ENCODE measurements at places on chromosomes 1 and 21. TPM values are rescaled to one million over a fixed set of nuclear protein-coding genes. Genes with fewer than 3 reads are reported as not detected.

DNA sequence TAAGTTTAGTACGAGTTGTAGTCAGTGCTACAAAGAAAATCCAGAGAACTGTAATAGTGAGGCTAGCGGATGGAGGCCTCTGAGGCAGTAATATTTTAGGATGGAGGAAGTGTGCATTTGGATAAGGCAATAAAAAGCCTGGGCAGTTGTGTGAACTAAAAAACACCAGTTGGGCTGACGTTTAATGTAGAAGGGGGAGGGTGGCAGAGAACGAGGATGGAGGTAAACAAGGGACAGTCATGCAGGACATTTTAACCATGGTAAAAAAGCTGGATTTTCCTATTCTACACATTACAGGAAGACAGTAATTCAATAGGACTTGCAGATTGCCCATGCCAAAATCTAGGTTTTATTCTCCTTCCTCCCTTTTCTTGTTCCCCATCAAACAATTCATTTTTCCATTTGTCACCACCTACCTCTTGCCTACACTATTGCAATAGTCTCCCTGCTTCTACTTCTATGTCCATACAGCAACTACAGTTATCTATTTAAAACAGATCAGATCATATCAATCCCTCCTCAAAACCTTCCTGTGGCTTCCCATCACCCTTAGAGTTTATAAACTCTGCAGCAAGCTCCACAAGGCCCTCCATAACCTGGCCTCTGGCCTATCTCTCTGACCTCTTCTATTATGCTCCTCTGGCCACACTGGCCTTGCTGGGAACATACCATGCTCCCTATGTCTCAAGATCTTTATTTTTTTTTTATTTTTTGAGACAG, 27.7 kb downstream of the ERO1B start:
- DNase-seq: no peak

DNA sequence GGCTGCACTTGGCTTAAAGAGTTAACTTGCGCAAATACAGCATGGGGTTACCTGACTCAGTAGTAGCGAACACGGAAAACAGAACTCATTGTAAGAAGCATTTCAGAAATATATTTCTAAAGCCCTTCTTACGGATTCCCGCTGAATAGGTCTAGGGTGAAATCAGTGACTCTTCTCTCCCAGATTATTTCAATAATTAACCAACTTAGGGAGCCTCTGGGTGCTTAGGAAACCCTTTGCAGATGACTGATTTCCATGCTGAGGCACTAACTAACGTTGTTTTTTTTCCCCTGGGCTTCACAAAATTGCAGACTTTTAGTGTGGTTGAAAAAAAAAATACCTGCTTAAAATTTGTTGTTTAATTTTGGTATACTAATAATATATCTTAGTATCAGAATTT, 40.3 kb downstream of the BTG3 start:
- DNase-seq: no peak

GRCh38 chr1:2999138-2999537, 22.1 kb upstream of the ACTRT2 start:
- no peak for DNase-seq

NPR1 gene
- 77.7 TPM for polyA plus RNA-seq

GRCh38 chr1:87017998-87018672, 103.7 kb downstream of the HS2ST1 start:
- DNase-seq: no peak

GCSAML gene
- polyA plus RNA-seq: 0.58 TPM

TTC22 gene
- polyA plus RNA-seq: 9.4 TPM

DNA sequence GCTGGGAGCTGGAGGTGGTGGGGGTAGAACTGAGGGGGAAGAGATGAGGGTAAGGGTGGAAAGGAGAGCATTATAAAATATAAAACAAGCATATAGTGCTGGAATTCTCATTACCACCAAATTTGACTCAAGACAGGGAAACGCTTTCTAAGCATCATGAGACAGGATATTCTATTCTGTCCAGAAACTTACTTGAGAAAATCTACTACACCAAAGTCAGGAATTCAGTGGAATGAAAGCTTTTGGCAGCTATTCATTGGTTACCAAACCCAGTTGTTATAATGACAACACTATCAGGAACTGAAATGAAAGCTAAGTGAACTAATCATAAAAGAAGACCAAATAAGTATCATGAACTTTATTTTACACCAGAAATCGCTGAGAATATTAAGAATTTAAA, 14.5 kb downstream of the AIDA start:
- DNase-seq: no peak

KRTAP11-1 gene
- polyA plus RNA-seq: not detected

PDPN gene
- 17.6 TPM for polyA plus RNA-seq

- no peak for DNase-seq
Measured at GRCh38 chr1:14735841-14736240, 137.4 kb downstream of the KAZN start.

- DNase-seq: no peak
Measured at GRCh38 chr1:97551113-97551512, 369.7 kb downstream of the DPYD start.

DNA sequence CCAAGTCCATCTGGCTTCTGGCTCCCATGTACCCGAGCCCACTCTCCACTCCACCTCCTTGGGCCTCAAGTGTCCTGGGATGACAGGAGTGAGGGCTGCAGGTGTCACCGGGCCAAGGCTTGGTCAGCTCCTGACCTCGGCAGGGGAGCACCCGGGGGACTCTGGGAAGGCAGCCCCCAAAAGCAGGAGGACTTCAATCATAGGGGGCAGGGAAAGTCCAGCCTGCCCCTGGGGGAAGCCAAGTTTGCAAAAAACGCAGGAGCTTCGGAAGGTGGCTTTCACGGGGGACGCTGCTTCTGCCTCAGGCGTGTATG, 56.8 kb downstream of the KCNAB2 start:
- no peak for DNase-seq

DNA sequence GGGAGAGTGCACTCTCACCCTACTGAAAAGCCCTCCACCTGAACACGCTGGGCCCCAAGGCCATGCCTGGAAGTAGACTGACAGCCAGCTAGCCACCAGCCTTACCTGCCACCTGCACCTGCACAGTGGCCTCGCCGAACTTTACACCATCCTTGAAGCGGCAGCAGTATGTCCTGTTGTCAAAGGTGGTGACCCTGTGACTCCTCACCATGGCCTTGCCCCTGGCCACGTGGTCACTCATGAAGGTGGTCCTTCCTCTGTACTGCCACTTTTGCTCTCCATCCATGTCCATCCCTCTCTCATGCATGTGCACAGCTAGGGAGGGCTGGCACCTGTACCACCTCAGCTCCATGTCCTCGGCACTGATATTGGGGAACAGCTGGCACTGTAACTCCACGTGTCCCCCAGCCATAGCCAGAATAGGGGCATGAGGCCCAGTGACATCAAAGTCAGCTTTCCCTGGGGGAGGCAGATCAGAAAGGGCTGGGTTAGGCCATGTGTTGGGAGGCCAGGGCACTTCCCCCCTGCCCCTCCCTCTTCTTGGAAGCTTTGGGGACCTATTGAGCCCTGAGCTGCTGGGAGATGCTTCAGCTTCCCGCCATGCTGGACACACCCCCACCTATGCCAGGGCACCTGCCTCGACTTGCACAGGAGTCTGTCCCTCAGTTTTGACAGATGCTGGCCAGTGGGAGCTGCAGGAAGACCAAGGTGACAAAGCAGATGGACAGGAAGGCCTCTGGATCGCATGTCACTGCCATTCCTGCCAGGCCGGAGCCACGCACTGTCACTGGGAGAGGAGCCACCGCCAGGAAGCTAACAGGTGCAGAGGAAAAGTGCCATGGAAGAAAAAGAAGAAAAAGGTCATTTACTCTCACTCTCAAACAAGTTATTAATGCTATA, 24.6 kb downstream of the RNF187 start:
- DNase-seq: no peak

MX2 gene
- 1.1 TPM for polyA plus RNA-seq

- DNase-seq: no peak
Measured at GRCh38 chr1:66217021-66217420, 316.9 kb upstream of the SGIP1 start.

GRCh38 chr1:46394872-46395465, 852 bp downstream of the FAAH start:
- no peak for DNase-seq

DNA sequence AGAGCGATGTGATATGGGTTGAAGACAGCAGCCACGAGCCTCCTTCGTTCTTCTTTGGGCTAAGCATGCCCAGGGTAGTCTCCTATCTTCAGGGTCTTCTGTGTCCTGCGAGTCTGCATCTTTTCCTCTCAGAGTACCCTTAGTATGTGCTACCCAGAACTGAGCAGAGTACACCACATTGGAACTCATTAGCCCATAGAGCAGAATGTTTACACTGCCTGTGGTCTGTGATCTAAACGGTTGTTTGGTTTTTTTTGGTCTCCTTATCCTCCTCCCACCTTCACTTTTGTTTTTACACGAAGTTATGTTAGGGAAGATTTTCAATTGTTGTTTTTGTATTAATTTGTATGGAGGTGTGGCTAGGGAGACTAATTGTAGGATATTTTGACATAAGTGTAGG, 126.4 kb downstream of the NEK7 start:
- DNase-seq: no peak

GRCh38 chr21:27534206-27534605, 567.3 kb upstream of the ADAMTS5 start:
- no peak for DNase-seq

DNA sequence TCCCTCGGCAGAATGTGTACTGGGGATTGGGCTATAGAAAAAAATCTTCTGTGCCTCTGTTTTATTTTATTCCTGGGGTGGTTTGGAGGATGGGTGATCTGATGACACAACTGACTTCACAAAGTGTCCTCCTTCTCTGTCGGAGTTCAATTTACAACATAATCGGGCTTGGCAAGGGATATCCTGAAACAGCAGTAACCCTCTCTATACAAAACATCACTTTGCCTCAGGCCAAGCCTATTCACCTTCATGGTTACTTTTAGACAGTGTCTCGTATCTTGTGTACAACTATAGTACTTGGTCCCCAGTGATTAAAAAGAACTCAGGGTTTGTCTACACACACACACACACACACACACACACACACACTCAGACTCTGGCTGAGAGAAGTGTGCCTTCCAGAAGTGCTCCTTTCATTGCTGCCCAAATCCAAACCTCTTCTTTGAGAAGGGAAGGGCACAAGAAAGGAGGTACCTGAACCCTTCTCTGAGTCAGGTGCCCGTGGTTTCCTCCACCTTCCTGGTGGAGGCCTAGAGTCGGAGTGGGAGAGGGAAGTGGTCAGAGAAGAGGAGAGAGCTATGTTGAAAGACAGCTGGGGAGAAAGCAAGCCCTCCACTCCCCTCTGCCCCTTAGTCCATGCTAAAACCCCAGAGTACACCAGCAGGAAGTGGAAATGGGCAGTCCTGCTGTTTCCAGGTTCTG, 62.4 kb upstream of the POU2F1 start:
- DNase-seq: no peak

DNA sequence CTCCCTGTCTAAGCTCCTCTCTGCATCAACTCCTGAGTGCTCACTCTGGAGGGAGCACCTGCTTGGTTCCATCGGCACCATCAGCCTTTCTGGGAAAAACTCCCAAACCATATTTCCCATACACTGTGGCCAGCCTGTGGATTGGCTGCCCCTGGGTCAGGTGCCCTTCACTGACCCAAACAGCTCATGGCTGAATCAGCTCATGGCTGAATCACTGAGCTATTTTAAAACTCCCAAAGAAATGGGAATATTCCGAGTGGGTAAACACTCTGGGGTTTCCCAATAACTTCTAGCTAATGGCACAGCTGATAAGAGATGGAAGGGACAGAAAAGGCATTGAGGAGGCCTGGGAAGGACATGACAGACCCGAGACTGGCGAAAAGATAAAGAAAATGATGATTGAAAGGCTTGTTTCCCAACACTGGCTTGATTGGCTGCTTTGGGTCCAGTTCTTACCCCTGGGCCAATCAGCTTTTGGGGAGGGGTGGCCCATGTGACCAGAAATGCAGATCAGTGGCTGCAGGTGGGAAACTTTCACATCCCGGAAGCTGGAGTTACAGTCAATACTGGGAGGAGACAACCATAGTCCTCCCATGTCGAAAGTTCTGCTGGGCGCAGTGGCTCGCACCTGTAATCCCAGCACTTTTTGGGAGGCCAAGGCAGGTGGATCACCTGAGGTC, 37.3 kb upstream of the KAZN start:
- DNase-seq: no peak
